NCI-H1048 (cell line): ENCODE measurements at places on chromosomes 11 and 22.

DNA sequence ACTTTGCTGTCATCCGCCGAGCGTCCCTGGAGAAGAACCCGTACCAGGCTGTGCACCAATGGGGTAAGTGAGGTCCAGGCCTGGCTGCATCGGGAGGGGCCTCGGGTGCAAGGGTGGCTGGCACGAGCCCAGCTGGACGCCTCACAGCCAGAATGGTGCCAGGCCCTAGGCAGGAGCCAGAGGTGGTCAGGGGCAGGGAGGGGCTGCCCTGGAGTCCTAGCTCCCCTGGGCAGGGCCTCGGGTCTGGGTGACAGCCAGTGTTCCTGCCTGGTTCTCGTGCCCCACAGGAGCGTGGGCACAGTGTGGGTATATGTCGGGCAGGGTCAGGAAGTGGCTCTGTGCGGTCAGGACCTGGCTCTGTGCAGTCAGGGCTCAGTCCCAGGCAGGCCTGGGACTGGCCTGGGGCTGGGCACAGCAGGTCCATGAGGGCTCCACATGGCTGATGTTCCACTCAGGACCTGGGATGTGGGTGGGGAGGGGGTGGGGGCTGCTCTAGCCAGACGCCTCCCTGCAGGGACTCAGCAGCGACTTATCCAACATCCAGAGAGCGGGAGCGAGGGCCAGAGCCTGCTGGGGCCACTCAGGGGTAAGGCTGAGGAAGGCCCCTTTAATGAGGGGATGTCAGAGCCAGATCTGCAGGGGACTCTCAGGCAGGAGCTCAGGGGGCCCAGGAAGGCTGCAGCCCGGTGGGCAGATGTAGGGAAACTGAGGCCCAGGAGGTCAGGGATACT is 1.2 kb downstream of the TSPAN32 start:
- no peak for DNase-seq

DNA sequence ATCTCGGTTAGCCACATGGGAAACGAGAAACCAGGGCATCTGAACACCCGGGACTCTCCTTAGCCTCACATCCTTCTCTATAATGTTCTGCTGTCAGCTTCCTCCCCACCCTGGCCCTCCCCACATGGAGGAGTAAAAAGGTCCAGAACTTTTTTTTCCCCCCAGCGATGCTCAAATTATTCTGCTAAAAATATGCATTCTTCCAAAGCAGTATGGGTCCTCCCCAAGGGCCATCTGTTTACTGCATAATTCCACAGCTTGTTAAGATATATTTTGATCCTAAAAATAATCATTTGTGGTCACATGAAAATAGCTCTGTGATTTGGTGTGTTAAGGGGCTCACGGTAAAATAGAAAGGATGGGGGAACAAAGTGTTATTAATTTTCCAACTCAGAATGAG is 281.5 kb upstream of the NARS2 start:
- DNase-seq: no peak

DNA sequence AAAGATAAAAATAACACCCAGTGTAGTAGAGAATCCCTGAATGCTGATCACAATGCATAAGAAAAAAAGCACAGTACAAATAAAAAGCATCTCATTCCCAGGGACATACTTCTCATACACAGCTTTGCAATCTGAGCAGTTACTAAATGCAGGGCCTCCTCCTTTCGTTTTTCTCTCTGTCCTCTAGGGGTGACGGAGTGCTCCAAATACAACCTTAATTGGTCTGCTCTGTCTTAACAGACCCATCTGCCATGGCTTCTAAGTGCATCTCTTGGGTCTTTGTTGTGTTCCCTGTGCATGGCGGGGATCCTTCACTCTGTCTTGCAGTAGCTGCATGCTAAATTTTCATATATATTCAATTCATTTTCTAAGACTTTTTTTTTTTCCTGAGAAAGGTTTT is 1114.2 kb upstream of the RAG2 start:
- no peak for DNase-seq

GRCh38 chr22:36838119-36839030 is 21.5 kb upstream of the PVALB start:
- DNase-seq: no peak

DNA sequence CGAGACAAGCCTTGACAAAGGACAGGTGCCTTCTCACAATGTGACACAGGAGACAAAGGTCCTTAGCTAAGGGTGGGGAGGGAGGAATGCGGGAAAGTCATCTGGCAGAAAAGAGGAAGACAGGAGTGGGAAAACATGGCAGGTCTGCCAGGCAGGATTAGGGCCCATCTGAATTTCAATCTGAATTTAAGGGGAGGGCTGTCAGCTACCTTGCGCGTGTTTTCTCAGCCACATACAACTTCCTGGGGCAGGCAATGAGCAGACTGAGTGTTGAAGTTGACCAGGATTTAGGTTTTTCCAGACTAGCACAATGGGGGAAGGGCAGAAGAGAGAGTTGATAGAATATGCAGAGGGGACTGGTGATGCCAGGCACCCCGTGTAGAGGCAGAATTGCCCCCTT is 66.7 kb upstream of the LARGE1 start:
- no peak for DNase-seq

DNA sequence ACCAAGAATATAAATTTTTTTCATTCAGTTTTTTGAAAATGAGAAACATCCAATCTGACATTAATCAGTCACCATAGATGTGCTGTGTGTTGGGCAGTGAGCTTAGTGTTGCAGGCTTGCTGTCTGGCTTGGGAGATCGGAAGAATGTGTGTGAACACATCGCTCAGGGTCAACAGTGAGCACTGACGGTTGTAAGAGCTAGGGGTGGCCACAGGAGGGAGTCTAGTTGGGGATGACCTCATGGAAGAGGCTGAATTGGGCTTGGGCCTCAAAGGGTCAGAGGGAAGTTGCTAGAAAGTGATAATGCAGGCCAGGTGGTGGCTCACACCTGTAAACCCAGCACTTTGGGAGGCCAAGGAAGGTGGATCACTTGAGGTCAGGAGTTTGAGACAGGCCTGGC is 375.4 kb downstream of the DDX10 start:
- no peak for DNase-seq

DNA sequence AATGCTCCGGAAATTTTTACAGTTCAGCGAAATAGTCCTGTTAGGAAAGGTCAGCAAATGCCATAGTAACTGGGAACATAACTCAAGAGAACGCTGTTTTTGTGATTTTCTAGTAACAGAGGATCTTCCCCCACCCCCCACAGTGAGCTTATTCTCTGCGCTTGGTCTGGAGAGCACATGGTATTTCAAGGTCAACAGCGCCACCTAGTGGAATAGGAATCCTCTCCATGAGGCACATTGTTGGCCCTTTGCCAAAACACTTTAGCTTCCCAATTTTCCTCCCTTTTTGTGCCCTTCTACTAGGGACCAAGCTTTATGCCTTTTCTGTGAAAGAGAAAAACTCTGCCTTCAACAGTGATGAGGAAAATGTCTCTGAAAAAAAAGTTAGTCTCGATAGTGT is 13.2 kb upstream of the OR4C12 start:
- DNase-seq: peak; percentile 77

GRCh38 chr11:72635933-72636332 is 38.3 kb downstream of the PDE2A start:
- no peak for DNase-seq

GRCh38 chr11:106642331-106642730 is 375.9 kb downstream of the GUCY1A2 start:
- no peak for DNase-seq

DNA sequence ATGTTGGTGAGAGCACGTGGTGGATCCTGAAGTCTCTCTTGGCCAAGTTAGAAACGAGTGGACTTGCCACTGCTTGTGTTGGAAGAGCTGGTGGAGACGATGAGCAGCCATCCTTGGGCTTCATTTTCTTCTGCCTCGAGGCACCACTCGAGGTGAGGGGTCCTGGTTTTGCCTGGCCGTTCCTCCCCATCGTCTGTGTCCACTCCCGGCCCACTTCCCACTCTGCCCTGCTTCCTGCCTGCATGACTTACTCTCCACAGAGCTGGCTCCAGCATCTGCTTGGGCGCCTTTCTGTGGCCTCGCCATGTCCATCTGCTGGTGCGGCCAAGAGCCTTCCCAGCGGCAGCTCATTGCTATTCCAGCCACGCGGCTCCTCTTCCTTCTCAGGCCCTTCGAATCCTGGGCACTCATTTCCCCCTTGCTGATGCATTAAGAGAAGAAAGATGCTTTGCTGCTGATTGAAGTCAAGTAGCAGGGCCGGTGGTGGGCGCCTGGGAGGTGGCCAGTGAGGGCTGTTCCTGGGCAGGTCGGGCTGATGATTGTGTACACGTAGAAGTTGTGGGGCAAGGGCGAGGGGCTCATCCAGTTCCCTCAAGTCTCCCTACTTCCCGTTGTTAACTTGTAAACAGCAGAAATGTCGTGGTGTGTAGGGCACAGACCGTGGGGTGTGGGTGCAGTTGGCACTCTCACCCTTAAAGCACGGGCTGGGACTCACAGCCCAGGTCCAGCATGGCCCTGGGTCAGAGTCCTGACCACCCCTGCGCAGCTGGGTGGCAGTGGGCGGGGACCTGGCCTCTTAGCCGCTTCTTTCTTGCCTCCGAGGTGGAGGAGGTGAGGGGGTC is 292.0 kb downstream of the TBC1D22A start:
- DNase-seq: no peak

- no peak for DNase-seq
Measured at GRCh38 chr11:45879803-45880686, 5.4 kb upstream of the MAPK8IP1 start.

DNA sequence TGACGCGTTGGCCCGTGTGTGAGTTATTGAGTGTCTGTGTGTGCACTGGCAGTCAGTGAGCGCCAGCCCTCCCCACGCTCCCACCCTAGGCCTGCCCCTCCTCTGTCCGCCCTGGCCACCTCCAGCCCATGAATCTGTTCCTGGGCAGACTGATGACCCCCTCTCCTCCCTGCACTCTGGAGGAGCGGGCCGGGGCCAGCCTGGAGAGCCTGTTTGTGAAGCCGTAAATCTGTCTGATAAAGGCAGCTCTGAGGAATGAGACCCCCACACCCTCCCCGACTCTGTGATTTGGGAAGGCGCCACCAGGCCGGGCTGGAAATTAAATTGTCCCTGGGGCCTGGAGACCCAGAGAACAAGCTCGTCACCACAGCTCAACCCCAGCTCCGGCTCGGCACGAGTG is 8.6 kb downstream of the TSSC4 start:
- DNase-seq: no peak

- no peak for DNase-seq
Measured at GRCh38 chr11:77009533-77010160, 24.6 kb upstream of the B3GNT6 start.

- DNase-seq: no peak
Measured at GRCh38 chr11:103367650-103368049, 258.4 kb downstream of the DYNC2H1 start.

DNA sequence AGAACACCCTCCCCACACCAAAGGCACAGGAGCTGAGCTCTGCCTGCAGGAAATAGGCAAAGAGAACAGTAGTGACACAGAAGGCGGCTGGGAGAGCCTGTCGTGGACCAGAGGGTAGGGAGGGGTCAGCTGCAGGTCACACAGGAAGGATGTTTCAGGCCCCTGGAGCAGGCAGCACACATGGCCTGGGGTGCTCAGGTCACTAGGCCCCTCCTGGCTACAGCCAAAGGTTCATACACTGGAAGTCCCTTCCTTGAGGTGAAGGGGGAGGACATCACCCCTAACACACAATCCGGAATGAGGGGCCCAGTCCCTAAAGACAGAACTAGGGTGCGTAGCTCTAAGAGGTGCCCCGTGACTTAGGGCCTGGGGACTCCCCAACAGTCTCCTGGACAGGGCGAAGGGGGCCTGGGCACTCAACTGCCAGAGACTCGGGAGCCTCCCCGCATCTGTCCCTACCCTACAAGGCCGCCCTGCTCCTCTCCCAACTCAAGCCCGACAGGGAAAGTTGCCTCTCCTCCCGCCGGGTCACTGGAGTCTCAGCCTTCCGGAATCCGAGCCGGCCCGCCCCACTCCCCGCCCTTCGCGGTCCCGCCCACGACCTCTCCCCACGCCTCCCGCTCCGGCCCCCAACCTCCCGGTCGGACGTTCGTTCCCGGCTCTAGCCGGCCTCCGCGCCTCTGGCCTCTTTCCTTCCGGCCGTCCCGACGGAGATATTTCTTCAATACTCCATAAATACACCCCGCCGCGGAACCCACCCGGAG is at the start of gene CYB5R2:
Gene CYB5R2 (minus strand): TSS at position 541 of the 764 bp plus-strand sequence. CDS start 675 bp downstream, outside the sequence.
- no peak for DNase-seq

DNA sequence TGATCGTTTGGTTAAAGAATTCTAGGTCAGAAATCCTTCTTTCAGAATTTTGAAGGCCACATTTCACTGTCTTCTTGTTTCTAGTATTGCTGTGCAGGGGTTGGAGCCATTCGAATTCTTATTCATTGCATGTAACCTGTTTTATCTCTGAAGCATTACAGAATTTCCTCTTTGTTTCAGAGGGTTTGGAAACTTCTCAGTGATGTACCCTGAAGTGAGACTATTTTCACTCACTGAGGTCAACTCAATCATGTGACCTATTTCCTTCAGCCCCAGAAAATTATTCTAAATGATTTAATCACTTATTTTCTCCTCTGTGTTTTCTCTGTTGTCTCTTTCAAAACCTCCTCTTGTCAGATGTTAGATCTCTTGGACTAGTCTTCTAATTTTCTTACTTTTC is 147.8 kb downstream of the ENTHD1 start:
- no peak for DNase-seq

GRCh38 chr11:78270971-78271370 is 82.3 kb downstream of the USP35 start:
- DNase-seq: no peak

DNA sequence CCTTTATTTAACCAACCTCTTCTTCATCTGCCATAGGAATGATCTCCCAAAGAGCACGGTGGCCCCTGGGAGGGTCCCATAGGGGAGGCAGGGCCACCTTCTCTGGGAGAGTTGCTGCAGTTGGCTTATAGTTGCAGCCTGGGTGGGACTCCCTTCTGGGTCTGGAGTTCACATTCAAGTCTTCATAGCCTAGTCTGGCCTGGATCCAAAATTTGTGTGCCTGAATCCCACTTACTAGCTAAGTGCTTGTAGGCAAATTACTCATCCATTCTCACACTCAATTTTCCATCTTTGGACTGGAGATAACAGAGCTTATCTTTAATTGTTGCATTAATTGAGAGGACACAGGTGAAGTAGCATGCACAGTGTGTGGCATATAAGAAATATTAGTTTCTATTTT is 163.6 kb downstream of the GRIK4 start:
- no peak for DNase-seq

- DNase-seq: no peak
Measured at GRCh38 chr11:2088746-2089535, 50.2 kb downstream of the IGF2 start.

- no peak for DNase-seq
Measured at GRCh38 chr11:74592063-74592440, 330 bp upstream of the POLD3 start.
